ENCODE measurements at places on chromosomes 7 and 10. TPM values are rescaled to one million over a fixed set of nuclear protein-coding genes. Genes with fewer than 3 reads are reported as not detected.

The DLX5 gene
- not detected for total RNA-seq

The FOXP2 gene
- 10.4 TPM for total RNA-seq

The BTBD16 gene
- 0.43 TPM for total RNA-seq

The ATRNL1 gene
- total RNA-seq: 4.7 TPM

The ANKRD30A gene
- not detected for total RNA-seq

The GRM3 gene
- total RNA-seq: not detected

The FASTK gene
- 38.8 TPM for total RNA-seq

The ACTL6B gene
- 0.35 TPM for total RNA-seq

The ZNF33B gene
- 59.0 TPM for total RNA-seq

The HTRA1 gene
- total RNA-seq: 21.6 TPM

The ZNF804B gene
- 1.1 TPM for total RNA-seq

The ATOH7 gene
- total RNA-seq: not detected

The CYP3A5 gene
- total RNA-seq: 33.9 TPM

The CLRN3 gene
- 0.44 TPM for total RNA-seq

The NEUROD6 gene
- not detected for total RNA-seq

The UBE3C gene
- total RNA-seq: 20.2 TPM

The TMEM184A gene
- total RNA-seq: 25.6 TPM

The PSD gene
- total RNA-seq: 5.8 TPM

The AKR1C8 gene
- total RNA-seq: not detected

The PRF1 gene
- 1.8 TPM for total RNA-seq

The RNLS gene
- total RNA-seq: 6.4 TPM

The AUTS2 gene
- total RNA-seq: 5.8 TPM

The ATP6V0E2 gene
- total RNA-seq: 6.8 TPM

The SPDYE8 gene
- total RNA-seq: not detected

The STRA8 gene
- not detected for total RNA-seq

The CYP26C1 gene
- 0.09 TPM for total RNA-seq

The ZNF467 gene
- total RNA-seq: 8.3 TPM

The PIP gene
- total RNA-seq: not detected

The NKX1-2 gene
- not detected for total RNA-seq

The RPEL1 gene
- not detected for total RNA-seq

The HOXA4 gene
- total RNA-seq: 0.20 TPM

The SFTPA1 gene
- 9.6 TPM for total RNA-seq

The CLCN1 gene
- 0.06 TPM for total RNA-seq

The IDI2 gene
- not detected for total RNA-seq

The SHTN1 gene
- total RNA-seq: 31.6 TPM

The CTAGE6 gene
- total RNA-seq: not detected

The CALHM1 gene
- not detected for total RNA-seq

The GBX1 gene
- not detected for total RNA-seq

The SPOCK2 gene
- total RNA-seq: 1.1 TPM

The CTAGE4 gene
- total RNA-seq: 1.5 TPM

The PCGF5 gene
- total RNA-seq: 17.1 TPM

The CPN1 gene
- total RNA-seq: not detected

The PTPRZ1 gene
- 0.87 TPM for total RNA-seq

The DPP6 gene
- 4.5 TPM for total RNA-seq

The PAX4 gene
- 0.21 TPM for total RNA-seq
